ENCODE measurements at places on chromosomes 3 and 15. TPM values are rescaled to one million over a fixed set of nuclear protein-coding genes. Genes with fewer than 3 reads are reported as not detected.

- no peak overlapping the region for H3K27ac ChIP-seq
- no peak for DNase-seq
- H3K4me3 ChIP-seq: no peak overlapping the region
- no peaks in the 10 kb centered on the region for H3K27me3 ChIP-seq
- peaks cover 35% of the 10 kb centered on the region for H3K36me3 ChIP-seq
These were observed 64.3 kb upstream of the MELTF start for GRCh38 chr3:197093871-197094270.

The SLCO3A1 gene
- 50.0 TPM for total RNA-seq

DNA sequence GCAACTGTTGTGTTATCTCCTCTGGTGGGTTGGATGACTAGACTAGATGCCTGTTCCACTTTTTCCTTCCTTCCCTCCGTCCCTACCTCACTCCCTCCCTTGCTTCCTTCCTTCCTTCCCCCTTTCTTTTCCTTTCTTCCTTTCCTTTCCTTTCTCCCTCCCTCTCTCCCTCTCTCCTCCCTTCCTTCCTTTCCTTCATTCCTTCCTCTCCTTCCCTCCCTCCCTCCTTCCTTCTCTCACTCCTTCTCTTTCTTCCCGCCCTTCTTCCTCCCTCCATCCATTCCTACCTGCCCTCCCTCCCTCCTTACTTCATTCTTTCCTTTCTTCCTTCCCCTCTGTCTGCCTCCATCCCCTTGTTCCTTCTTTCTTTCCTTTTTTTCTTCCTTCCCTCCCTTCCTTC, 1045.3 kb downstream of the OTOL1 start:
- no peak for DNase-seq
- no peaks in the 10 kb centered on the region for H3K4me1 ChIP-seq
- no peaks in the 10 kb centered on the region for H3K27me3 ChIP-seq
- H3K27ac ChIP-seq: no peak overlapping the region
- H3K4me3 ChIP-seq: no peak overlapping the region
- H3K36me3 ChIP-seq: no peaks in the 10 kb centered on the region

DNA sequence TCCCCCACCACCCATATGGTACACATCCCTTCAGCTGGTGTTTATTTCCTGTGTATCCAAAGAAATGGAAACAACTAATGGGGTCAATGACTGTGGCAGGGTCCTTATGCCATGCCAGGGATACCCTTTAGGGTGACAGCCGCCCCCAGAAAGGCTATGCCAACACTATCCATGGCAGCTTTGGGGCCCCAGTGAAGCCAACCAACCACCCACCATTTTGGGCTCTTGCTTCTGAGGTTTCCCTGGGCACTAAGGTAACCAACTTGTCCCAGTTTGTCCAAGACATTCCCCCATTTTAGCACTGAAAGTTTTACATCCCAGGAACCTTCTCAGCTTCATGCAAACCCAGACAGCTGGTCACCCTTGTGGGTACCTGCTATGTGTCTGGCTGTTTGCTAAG, 233.1 kb downstream of the VPS13C start:
- no peak overlapping the region for H3K4me3 ChIP-seq
- H3K27ac ChIP-seq: no peak overlapping the region
- 0 out of 2 replicates have a peak, but pooled peaks cover 2% of the 10 kb centered on the region for H3K27me3 ChIP-seq
- H3K36me3 ChIP-seq: no peaks in the 10 kb centered on the region
- H3K4me1 ChIP-seq: no peaks in the 10 kb centered on the region

The STXBP5L gene
- not detected for total RNA-seq

DNA sequence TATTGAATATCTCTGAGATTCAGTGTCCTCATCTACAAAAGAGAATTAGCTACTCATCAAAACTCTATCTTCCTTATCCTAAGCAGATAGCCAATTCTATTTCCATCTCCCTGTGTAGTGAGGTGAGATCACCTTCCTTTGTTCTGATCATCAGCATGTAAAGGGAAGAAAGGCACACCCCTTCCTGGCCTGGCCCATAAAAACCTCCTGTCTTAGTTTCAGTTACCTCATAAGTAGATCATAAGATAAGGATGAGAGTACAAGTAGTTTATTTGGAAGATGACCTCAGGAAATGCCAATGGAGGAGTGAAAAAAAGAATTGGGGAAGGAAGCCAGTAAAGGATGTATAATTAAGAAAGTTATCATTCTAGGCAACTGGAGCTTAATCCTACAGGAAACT, 114.5 kb upstream of the GADL1 start:
- DNase-seq: no peak
- H3K4me3 ChIP-seq: no peak overlapping the region
- H3K4me1 ChIP-seq: no peaks in the 10 kb centered on the region
- H3K27ac ChIP-seq: no peak overlapping the region
- no peaks in the 10 kb centered on the region for H3K27me3 ChIP-seq

GRCh38 chr3:106457281-106458180, 588.7 kb upstream of the CBLB start:
- no peak overlapping the region for H3K27ac ChIP-seq
- no peaks in the 10 kb centered on the region for H3K36me3 ChIP-seq
- no peak overlapping the region for H3K4me3 ChIP-seq
- peaks cover 7% of the 10 kb centered on the region for H3K4me1 ChIP-seq

GRCh38 chr15:101293122-101293521, 1.9 kb downstream of the SNRPA1 start:
- no peak overlapping the region for H3K27ac ChIP-seq
- H3K4me3 ChIP-seq: peak overlapping the region; percentile 93
- no peaks in the 10 kb centered on the region for H3K27me3 ChIP-seq
- H3K4me1 ChIP-seq: peaks cover 41% of the 10 kb centered on the region
- no peak for DNase-seq

DNA sequence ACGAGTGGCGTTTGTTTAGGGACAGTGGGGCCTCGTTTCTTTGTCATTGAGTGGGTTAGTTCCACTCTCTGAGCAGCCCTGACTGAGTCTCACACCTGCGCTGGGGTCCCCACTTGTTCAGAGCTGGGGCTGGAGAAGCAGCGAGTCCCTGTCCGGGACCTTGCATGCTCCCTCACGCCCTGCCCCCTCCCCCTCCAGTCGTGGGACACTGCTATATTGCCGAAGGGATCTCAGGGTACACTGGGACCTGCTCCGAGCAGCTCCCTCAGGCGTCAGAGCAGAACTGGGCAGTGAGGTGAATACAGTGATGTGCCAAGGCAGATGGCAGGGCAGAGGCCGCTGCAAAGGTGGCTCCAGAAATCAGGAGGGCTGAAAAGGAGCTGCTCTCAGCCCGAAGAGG, 59.9 kb upstream of the KLF13 start:
- no peaks in the 10 kb centered on the region for H3K36me3 ChIP-seq
- peaks cover 20% of the 10 kb centered on the region for H3K27me3 ChIP-seq
- no peak overlapping the region for H3K4me3 ChIP-seq
- no peak for DNase-seq
- H3K4me1 ChIP-seq: no peaks in the 10 kb centered on the region

The HESX1 gene
- total RNA-seq: 3.4 TPM

DNA sequence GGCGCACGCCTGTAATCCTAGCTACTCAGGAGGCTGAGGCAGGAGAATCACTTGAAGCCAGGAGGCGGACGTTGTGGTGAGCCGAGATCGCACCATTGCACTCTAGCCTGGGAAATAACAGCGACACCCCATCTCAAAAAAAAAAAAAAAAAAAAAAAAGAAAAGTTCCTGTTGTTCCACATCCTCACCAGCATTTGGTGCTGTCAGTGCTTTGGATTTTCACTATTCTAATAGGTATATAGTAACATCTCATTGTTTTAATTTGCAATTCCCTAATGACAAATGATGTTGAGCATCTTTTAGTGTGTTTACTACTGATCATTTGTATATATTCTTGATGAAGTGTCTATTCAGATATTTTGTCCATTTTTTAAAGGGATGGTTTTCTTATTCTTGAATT, 24.6 kb downstream of the UBR1 start:
- DNase-seq: no peak
- H3K36me3 ChIP-seq: no peaks in the 10 kb centered on the region
- H3K27ac ChIP-seq: no peak overlapping the region
- no peak overlapping the region for H3K4me3 ChIP-seq

DNA sequence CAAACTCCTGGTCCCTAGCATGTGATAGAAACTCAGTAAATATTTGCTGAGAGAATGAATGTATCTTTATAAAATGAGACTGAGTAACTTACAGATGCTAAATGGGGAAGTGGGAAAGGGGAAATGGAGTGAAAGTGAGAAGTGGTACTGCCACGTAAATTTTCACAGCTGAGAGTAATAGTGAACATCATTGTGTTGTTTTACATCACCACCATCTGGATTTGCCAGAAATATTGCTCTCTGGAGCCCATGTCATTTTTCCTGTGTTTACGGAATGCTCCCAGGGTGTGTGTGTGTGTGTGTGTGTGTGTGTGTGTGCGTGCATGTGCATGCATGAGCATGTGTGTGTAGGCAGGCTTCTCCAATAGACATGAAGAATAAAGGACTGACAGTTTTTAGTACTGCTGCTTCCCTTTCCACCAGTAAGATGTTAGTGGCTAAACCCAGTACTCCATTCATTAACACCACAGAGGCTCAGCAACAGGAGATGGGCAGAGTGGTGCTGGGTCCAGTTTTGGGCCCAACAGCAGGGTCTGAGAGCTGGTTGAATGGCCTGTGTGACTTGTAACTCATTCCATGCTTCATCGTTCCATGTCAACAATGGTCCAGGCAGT, 57.3 kb downstream of the DIPK2A start:
- H3K4me1 ChIP-seq: no peaks in the 10 kb centered on the region
- H3K27me3 ChIP-seq: no peaks in the 10 kb centered on the region
- H3K27ac ChIP-seq: no peak overlapping the region

GRCh38 chr15:94287794-94288246, 56.5 kb downstream of the MCTP2 start:
- no peak overlapping the region for H3K4me3 ChIP-seq
- DNase-seq: no peak
- H3K27me3 ChIP-seq: no peaks in the 10 kb centered on the region
- no peak overlapping the region for H3K27ac ChIP-seq
- H3K36me3 ChIP-seq: no peaks in the 10 kb centered on the region

DNA sequence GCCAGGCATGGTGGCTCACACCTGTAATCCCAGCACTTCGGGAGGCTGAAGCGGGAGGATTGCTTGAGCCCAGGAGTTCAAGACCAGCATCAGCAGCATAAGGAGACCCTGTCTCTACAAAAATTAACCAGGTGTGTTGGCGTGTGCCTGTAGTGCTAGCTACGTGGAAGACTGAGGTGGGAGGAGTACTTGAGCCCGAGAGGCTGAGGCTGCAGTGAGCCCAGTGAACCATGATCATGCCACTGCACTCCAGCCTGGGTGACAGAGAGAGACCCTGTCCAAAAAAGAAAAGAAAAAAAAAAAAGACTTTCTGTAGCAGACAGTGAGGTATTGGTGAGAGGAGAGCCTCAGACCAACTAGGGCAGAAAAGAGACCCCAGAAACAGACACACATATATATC, 263.8 kb downstream of the XXYLT1 start:
- no peaks in the 10 kb centered on the region for H3K36me3 ChIP-seq
- DNase-seq: no peak
- H3K27ac ChIP-seq: no peak overlapping the region
- H3K27me3 ChIP-seq: no peaks in the 10 kb centered on the region

All from PC-9 (cell line).